GM23248 (cell line): ENCODE measurements at places on chromosomes 12 and 14. TPM values are rescaled to one million over a fixed set of nuclear protein-coding genes. Genes with fewer than 3 reads are reported as not detected.

GRCh38 chr12:49901026-49901425 lies 2.7 kb downstream of the FAIM2 start:
- no peak for DNase-seq

- peak; percentile 35 for DNase-seq
Measured at GRCh38 chr12:541676-542324, 82.1 kb downstream of the B4GALNT3 start.

CLEC2A gene
- not detected in 2 replicates for total RNA-seq

DNA sequence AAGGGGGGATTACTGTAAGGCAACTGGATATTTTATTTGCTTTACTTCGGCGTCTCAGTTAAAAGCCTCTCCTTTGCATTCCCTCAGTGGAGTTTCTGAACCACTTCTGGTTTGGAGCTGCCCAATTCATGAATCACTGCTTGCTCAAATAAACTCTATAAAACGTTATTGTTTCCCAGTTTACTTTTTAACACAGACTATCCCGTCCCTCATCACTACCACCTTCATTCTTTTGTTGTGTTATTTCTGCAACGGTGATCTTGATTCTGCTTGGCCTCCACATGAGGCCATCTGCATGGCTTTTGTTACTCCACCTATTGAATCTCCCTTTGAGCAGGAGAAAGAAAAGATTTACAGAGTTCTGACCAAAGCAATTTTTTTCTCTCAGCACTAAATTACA lies 104.0 kb upstream of the PLEKHA5 start:
- DNase-seq, result no peak

TPPP2 gene
- not detected in 2 replicates for total RNA-seq

- DNase-seq, result peak; percentile 53
Measured at GRCh38 chr14:72619111-72619571, 274.8 kb downstream of the DPF3 start.

DNA sequence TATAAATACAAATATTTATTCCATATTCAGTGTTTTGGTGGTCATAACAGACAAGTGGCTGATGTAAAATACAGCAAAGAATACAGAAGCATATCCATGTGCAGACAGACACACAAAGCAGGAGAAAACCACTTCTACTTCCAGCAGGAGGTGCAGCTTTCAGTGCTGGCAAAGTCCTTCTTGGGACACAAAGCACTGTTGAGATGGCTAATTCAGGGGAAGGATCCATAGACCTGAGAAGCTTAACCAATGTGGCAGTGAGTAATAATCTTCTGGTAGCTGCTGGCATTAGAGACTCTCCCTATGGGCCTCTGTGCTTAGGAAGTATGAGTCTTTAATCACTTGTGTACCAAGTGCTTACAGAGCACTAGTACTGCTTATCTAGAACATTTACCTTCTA lies 26.8 kb downstream of the AMN1 start:
- peak; percentile 25 for DNase-seq

DNA sequence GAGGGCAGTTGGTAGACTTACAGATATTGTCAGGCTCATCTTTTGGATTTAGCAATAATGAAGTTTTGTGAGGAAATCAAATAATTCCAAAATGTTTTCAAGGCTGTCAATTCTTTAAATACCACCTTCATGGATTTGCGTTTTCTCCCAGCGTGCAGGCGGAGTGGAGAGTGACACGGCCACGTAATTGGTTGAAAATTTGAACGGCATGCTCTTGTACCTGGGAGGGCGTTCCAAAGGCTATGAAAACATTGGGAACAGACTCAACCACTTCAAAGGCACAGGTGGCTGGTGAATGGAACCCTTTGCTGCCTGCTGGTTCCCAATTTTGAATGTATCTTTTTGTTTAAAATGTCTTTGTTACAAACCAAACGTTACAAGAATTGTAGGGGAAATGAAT lies 12.4 kb downstream of the SMIM41 start:
- no peak for DNase-seq

DNA sequence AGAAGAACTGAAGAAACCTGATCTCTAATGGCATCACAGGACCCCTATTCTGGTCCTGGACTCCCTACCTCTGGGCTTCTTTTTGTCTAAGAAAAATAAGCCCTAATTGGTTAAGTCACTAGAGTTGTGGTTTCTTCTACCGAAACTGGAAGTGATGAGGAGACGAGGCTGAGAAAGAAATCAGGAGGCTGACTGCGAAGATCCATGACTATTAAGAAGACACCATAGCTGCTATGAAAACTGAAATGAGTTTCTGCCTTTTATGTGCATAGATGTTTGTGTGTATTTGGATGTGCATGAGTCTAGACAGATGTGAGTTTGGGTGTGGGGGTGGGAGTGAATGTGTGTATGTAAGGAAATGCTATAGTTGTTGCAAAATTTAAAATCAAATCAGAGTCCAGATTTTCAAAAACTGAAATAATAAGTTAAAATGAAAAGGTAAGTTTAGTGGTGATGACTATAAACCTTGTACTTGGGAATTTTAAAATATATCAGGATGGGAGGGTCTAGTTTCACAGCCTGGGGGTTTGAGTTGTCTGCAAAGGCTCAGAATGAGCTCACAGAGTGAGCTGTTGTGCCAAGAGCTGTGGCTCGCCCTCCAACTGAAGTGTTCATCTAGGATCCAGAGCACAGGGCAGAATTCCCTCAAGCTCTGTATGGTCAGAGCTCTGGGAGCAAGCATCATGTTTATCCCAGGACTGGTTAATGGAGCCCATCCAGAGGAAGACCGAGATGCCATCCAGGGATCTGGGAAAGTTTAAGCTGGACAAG lies 94.9 kb downstream of the VCPKMT start:
- no peak for DNase-seq

DNA sequence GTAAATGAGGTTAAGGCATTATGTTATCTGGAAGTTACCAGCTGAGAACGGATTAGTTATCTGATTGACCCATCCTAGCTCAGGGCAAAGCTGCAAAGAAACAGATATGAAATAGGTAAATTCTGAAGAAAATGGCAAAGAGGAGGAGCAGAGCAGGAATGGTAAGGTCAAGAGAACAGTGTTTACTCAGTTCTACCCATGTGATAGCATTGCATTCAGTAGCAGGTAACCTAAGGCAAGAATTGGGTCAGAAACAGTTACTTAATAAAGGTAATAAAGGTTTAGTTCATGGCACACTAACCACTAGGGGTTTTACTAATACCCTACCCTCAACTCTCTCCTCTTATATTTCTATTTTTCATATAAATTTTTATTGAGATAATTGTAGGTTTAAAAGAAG lies 224.8 kb downstream of the ASCL1 start:
- no peak for DNase-seq

TAS2R19 gene
- total RNA-seq, result 2.6 and 3.7 TPM in 2 replicates
